Brain microvascular endothelial cell (primary cell): ENCODE measurements at places on chromosomes 4 and X.

GRCh38 chr4:185920171-185920570, 108.2 kb upstream of the SORBS2 start:
- DNase-seq = peak; percentile 35

GRCh38 chr4:185309770-185310169, 86.0 kb downstream of the LRP2BP start:
- DNase-seq = no peak

DNA sequence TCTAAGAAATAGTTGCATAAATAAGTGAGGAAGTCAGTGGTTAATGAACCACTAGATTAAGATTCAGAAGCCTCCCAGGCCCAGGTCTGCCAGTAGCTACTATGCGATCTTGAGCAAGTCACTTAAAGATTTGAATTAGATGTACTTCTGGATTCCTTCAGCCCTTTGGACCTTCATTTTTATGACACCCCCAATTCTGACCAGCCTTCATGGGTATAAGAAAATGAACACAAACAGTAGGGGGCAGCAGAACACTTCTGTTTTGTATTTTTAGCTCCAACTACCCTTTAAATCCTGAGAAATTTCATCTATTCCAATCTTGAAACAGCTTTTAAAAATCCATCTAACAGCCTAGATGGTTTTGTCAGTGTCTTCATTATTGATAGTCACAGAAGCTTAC, 19.0 kb downstream of the TMEM47 start:
- DNase-seq = no peak

DNA sequence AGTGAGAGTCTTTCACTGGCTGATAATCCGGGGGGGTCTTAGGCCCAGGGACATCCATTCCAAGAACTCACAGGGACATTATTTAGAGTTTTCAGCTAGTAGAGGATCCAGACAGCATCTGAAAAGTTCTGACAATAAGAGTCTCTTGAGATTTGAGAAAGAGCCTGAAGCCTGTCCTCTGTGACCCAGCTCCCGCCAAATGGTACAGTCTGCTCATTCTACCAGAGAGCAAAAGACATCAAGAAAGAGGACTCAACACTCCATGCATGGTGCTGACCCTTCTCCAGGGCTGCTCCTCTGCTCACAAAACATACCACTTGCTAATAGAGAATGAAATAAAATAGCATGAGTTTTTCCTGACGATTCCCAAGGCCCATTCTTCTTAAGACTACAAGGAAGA, 162.0 kb downstream of the ATP10D start:
- no peak for DNase-seq

DNA sequence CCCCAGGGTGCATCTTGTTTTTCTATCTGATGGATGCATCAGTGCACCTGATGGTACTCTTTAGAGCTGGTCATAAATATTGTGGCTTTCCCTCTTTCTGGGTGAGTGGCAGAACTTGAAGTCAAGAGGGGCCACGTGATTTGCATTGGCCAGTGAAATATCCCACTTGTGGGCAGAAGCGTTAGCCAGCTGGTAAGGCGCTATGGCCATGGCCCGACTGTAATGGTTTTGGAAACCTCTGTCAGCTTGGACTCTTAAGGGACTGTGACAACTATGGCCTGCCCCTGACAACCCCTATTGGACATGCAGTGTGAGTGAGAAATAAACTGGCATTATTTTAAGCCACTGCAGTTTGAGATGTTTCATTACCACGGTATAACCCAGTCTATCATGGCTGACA, 72.8 kb downstream of the SEL1L3 start:
- no peak for DNase-seq

DNA sequence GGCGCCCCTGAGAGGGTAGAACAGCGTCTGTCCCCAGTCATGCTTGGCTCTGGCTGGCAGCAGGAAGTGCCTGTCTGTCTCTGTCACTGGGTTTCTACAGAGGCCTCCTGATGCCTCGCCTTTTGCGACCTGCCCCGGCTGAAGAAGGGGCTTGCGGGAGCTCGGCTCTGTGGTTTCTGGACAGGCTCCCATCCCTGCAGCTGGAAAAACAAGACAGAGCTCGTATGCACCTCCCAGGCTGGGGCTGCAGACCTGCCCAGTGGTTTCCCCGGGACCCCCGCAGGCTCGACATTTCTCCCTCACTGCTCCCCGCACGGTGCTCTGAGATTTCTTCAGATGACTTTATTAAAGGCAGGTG, 57.0 kb upstream of the SORCS2 start:
- peak; percentile 19 for DNase-seq

DNA sequence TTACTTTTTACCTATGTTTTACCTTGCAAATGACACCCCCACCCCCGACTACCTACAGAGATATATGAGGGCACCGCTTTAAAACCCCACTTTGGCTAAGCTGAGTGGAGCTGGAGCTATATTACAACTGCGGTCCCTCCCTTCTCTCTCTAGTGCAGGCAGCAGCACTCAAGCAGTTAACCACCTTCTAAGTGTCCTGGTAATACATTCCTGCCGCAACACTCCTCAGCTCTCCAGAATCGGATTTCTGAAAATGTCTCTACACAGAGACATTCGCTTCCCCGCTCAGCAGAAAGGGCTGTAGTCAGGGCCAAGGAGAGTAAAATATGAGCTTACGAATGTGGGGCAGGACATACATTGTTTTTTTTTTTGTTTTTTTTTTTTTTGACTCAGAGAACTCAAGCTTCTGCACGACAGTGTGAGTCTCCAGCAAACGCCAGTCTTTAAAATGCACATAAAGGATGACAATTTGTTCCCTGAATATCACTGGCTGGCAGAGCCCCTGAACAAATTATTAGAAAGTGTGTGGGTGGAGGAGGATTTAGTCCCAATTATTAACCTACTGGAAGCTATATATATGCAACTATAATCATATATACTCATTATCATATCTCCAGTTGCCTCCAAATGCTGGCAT, 287.0 kb upstream of the TET2 start:
- DNase-seq = no peak

- no peak for DNase-seq
Measured at GRCh38 chr4:4995908-4996265, 23.4 kb downstream of the CYTL1 start.

GRCh38 chr4:7752649-7753048, 187.0 kb downstream of the AFAP1 start:
- DNase-seq = no peak
